ENCODE measurements at places on chromosomes 3 and 15.

GRCh38 chr3:56868706-56869105, 67.0 kb upstream of the ARHGEF3 start:
- no peak for DNase-seq

- DNase-seq, result no peak
Measured at GRCh38 chr15:80185152-80185551, 32.4 kb downstream of the FAH start.

DNA sequence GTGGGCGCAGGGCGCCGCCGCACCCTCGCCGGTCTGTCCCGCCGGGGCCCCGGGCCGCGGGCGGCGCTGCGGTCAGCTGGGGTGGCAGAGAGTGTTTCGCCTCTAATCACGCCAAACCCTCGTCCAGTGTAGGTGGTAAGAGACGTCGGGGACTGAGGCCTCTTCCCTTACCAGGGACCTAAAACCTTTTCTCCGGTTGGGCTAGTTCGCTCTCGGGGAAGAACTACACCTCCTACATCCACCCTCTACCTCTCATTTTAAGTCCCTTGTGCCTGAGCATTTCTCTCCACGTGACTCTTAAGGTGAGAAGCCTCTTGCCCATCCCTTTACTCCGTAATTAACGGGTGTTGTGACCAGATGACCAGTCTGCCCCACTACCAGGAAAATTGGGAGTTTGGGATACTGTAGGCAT, 520 bp downstream of the TMEM42 start:
- DNase-seq, result no peak

- no peak for DNase-seq
Measured at GRCh38 chr3:194384569-194385001, 14.5 kb downstream of the GP5 start.

DNA sequence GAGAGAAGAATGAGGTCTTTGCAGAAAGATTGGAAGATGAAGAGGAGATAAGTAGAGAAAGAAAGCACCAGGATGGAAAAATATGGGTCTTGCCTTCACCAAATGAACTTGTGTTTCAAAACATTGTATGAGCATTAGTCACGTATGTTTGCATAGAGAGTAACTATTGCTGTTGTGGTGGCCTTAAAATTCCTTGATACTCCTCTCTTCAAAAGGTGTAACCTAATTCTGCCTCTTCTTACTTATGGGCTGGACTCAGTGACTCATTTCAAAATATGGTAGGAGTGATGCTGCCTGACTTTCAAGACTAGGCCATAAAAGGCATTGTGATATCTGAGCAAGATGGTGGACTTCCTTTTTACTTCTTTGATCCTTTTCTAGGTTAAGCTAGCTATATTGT, 228.7 kb upstream of the ZNF385D start:
- DNase-seq, result no peak

DNA sequence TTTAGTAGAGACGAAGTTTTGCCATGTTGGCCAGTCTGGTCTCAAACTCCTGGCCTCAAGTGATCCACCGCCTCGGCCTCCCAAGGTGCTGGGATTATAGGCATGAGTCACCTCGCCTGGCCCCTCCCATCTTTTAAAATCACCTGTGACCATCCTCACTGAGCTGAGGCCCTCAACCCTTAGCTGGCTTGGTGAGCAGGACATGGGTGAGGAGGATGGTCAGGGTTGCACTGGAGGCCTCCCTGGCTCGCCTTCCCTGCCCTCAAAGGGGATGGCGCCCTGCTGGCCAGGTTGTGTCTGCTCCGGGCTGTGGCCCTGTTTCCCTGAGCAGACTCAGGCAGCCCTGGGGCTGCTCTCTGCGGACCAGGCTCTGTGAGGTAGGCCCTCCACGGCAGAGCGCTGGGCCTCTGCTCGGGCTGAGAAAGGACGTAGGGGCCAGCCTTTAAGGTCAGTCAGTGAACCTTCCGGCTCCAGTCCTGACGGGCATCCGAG, 33.7 kb downstream of the SYNM start:
- DNase-seq, result no peak

- no peak for DNase-seq
Measured at GRCh38 chr3:71989165-71989564, 204.2 kb upstream of the PROK2 start.

Data from stimulated activated CD4-positive, alpha-beta T cell treated with anti-CD3 and anti-CD28 coated beads, TNF-alpha, amount 100 ng/mL, for 4 hours (primary cell).